Stimulated activated CD4-positive, alpha-beta T cell treated with anti-CD3 and anti-CD28 coated beads, Interleukin-4, amount 100 ng/mL, for 4 hours (primary cell): ENCODE measurements at places on chromosomes 5 and 9.

GRCh38 chr5:10856683-10857337, 95.8 kb upstream of the DAP start:
- no peak for DNase-seq

DNA sequence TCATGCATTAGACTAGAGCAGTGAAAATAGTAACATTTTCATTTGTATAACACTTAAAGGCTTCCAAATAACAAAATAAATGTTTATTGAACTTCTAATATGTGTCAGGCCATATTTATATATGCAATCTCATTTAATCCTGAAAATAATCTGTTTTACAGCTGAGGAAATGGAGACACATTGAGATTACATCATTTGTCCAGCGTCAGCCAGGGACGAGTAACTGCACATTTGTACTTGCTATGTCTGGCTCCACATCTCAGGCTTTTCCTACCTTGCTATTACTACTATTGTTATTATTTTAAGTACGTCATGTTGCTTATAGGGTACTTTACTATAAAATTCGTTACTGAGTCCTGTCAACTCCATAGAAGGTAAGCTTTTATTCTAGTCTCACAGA, 3.8 kb upstream of the C9 start:
- no peak for DNase-seq

GRCh38 chr5:66560371-66560770, 35.8 kb upstream of the MAST4 start:
- no peak for DNase-seq

DNA sequence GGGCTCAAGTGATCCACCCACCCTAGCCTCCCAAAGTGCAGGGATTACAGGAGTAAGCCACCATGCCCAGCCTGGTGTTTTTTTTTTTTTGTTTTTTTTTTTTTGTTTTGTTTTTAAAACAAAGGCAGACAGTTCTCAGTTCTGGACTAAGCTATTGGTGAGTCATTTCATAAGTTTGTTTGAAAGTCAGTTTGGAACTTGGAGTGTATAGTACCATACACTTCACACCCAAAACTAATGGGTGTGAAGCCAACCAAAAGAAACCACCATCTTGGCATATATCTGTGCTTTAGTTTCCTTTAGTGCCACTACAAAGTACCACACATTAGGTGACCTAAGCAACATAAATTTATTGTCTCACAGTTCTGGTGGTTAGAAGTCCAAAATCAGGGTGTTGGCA, 13.4 kb downstream of the MAST4 start:
- no peak for DNase-seq

DNA sequence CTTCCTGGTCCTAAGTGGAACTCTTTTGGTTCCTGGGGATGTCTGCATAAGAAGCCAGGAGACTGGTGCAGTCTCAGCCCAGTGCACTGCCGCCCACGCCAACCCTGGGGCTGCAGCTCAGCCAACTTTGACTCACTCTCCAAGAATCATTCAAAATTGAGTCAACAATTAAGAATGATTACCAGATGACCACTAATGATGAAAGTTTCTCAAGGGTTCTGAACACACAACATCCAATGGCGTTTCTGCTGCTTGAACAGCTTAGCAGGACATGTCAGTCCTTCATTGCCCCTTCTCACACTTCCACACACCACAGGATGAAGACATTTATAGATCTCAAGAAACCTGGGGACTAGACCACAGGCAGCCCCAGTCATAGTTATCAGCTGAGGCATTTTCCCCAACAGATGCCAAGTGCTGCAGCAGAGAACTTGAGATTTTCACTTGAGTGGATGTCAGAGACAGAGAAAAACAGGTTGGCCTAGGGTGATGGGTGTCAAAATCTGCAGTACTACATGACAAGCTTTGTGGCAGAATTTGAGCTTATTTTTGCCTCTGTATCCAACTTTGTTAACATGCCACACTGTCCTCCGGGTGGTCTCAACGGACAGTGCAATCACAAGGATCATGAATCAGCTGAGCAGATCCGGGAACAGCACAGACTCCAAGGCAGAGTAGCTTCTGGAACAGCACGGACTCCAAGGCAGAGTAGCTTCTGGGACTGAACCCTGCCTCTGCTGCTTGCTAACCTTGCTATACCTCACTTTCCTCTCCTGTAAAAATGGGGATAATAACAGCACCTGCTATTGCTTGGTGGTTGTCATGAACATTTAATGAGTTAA, 356.1 kb downstream of the SPOCK1 start:
- no peak for DNase-seq

- no peak for DNase-seq
Observed at GRCh38 chr5:55724281-55724680, 12.2 kb upstream of the SLC38A9 start.
